Heart left ventricle (tissue), 16 donors: ENCODE measurements at places on chromosomes 5 and 9. TPM values are rescaled to one million over a fixed set of nuclear protein-coding genes. Genes with fewer than 3 reads are reported as not detected.

DNA sequence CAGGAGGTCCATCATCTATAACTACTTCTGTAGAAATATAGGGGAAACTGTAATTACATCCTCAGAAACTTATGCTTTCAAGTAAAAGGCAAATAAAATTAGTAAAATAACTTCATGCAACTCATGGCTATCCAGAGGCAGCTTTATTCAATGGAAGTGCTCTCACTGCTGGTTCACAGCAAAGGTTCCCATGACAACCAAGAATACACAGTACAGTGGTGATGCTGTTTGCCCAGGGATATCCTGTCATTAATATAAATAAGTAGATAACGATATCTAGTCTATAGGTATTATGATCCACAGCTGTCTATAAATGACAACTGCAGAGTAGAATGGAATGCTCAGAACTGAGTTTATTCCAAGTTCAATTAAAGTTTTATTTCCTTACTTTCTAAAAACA, 390.3 kb downstream of the PDE4D start:
- DNase-seq = no peak

DNA sequence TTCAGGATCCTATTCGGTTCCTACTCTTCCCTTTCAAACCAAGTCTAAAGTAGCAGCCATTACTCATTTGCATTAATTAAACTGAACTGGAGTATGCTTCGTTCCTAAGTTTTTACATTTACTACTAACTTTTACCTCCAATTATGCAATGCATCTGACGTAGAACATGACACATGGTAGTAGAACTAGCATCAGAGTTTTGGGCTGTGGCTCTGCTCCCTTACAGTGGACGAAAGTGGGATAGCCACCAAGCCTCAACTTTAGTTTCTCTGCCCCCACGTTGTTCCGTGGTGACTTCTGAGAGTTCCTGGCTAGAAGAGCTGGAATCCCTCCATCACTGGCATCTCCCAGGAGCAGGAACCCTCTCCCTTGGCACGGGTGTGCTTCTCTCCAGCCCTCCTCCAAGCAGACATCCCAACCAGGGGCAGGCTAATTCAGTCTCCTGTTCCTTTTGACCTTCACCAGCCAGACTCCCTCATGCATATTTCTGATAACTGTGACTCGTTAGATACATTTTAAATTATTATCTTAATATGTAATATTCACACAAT, 2.9 kb downstream of the IFNE start:
- no peak for DNase-seq

DNA sequence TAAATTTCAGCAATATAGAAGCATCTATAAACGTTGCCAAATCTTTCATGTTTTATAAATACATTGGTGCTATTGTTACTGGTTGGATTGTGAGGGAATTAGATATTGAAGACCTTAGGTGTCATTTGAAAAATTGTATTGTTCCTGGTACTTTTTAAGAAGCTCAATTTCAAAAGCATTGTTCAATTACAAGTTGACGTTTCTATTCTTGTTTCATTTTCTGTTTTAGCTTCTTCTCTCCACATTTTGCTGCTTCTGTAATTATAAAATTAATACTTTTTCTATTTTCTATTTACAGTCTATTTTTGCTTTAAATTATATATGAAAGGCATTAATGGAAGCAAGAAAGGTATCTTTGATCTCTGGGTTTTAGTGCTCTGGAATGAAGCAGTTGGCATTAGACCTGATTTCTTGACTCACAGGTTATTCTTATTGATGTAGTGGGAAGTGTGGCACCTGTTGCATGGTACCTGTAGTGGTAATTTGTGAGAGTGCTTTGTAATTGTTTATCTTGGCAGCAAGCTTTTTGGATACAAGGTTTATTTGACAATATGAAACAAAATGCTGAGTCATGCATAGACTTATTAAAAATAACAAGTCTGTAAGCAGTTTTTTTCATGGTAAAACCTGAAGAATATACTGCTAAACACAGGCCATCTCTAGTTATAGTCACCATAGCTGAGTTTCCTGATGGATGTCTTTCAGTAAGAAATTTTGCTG, 13.2 kb downstream of the MACIR start:
- DNase-seq = no peak

Gene PCDH12
- total RNA-seq = 11.2 TPM

DNA sequence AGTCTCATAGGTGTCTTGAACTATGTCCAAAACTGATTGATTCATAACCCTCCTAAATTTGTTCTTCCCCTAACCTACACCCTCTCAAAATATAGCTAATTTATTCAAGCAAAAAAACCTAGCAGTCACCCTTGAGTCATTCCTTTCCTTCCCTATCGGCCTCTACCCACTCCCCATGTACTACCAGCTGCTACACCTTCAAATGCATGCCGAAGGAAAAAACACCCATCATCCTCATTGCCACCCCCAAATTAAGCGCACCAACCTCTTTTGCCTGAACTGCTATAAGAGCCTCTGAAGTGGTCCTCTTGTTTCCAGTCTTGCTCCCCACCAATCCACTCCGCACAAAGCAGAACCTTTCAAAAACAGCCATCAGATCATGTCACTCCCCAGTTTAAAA, 12.6 kb downstream of the LIFR start:
- DNase-seq = no peak

- DNase-seq = no peak
Measured at GRCh38 chr9:37406603-37407401, 15.7 kb upstream of the GRHPR start.

Gene IPO11
- total RNA-seq = 40.4 TPM

GRCh38 chr5:60076746-60077145, 183.2 kb upstream of the PDE4D start:
- DNase-seq = no peak

Gene IL5
- total RNA-seq = not detected

Gene ZNF618
- 1.7 TPM for total RNA-seq

Gene GPX8
- total RNA-seq = 16.1 TPM

GRCh38 chr5:153624451-153624765, 133.9 kb downstream of the GRIA1 start:
- no peak for DNase-seq

Gene OLFM1
- 10.8 TPM for total RNA-seq

Gene NR6A1
- 2.0 TPM for total RNA-seq

Gene TXN
- total RNA-seq = 144 TPM

- no peak for DNase-seq
Measured at GRCh38 chr9:11946531-11946930, 746.7 kb upstream of the TYRP1 start.

Gene SLC6A19
- total RNA-seq = not detected

Gene COL23A1
- 14.7 TPM for total RNA-seq

DNA sequence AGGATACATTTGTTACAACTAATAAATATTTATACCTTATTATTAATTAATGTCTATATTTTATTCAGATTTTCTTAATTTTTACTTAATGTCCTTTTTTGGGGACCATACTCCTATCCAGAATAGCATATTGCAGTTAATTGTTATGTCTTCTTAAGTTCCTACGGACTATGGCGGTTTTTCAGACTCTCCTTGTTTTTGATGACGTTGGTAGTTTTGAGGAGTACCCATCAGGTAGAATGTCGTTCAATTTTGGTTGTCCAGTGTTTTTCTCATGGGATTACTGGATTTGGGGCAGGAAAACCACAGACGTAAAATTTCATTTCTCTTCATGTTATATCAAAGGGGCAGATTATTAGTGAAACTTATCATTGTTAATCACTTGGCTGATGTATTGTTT, 223.7 kb downstream of the ISL1 start:
- no peak for DNase-seq

Gene RECK
- total RNA-seq = 4.2 TPM

- DNase-seq = no peak
Measured at GRCh38 chr5:146717951-146718350, 160.6 kb downstream of the PPP2R2B start.

DNA sequence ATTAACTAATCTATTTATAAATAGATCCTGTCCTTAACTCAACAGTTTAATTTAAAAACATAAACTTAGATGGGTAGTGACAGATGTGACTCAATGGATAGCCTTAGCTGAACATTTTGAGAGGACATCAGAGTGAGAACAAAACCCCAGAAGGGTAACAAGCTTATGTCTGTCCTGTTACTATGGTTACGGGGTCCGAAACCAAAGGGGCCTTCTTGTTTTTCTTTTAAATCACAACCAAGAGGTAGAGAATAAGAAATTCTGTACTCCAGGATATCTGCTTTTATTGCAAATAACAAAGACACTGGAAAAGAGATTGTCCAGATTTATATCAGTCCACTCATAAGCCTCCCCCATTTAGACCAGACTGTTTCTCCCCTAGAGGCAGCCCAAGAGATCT, 612.1 kb downstream of the MTRR start:
- DNase-seq = no peak

DNA sequence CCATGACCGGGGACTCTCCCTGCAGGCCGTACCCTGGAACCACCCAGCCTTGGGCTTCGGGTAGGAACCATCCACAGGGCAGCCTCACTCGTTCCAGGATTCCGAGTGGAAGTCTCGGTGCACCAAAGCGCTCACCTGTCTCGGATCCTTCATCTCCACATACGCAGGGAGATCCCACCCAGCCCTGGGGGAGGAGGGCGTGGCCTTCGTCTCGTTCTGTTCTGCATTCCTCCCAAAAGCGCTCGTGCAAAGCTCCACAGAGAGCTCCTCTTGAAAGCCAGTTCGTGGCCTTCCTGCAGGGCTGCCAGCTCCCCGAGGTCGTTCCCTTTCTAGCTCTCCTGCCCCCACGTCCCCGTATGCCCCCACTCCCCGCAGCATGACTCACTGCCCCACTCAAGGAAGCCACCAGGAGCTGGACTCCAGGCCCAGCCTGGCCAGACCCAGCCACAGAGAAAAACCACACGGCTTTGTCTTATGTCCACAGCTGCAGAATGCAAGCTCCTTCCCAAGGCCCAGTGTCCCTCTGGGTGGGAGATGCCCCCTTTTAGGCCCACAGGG, 65.0 kb upstream of the SARDH start:
- DNase-seq = no peak

Gene ANKRD34B
- not detected for total RNA-seq

DNA sequence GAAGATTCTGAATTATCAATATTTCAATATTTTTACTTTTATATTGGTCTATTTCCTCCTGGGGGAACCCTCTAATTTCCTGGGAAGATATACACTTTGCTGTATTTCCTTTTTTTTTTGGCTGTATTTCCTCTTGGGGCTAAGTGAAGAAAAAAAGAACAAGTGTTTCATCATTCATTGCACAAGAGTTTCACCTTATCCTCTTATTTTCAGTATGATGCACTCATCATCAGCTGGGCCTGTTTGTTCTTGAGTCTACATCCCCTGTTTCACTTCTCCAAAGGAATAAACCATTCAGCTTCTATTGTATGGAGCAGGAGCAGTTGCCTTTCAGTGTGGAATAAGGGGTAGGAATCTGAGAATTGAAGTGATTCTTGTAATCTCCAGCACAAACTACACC, 210.8 kb downstream of the FAM170A start:
- no peak for DNase-seq

DNA sequence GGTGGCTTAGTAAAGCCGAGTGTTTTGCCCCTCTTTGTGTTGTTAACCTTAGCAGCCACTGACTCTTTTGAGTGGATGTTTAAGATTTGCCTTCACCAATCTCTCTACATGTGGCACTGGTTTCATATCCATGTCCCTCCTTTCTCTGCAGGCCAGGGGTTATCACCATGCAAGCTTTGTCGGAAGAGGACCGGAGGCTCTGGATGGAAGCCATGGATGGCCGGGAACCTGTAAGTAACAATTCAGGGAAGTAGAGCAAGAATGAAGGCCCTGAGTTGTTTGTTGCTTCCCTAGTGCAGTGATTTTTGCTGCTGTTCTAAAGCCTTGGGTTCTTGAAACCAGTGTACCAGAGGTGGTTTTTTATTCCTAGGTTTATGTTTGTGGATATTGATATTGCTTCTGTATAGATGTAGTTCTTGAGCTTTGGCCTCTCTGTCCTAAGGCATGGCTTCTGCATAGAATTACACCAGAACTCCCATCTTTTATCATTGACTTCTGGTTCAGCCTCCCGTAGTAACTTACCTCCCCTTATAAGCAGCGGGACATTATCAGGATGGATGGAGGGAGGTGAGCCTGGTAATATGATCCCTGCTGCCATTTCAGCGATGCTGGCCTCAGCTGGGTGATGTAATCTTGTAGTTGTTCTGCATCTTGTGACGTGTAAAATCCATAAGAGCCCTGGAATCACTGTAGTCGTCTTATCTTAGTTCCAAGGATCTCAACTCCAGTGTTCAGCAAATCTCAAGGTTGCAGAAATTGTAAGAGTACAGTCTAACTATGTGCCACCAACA, 161.9 kb downstream of the ARHGAP26 start:
- DNase-seq = peak; percentile 58

Gene TRIM23
- total RNA-seq = 11.9 TPM

Gene PARP8
- total RNA-seq = 20.1 TPM

Gene F2RL1
- total RNA-seq = 2.8 TPM

Gene TSSK1B
- total RNA-seq = not detected

GRCh38 chr9:133822430-133823065, 84.4 kb upstream of the SARDH start:
- DNase-seq = no peak

- DNase-seq = no peak
Measured at GRCh38 chr9:80156756-80157472, 585.1 kb downstream of the TLE4 start.

DNA sequence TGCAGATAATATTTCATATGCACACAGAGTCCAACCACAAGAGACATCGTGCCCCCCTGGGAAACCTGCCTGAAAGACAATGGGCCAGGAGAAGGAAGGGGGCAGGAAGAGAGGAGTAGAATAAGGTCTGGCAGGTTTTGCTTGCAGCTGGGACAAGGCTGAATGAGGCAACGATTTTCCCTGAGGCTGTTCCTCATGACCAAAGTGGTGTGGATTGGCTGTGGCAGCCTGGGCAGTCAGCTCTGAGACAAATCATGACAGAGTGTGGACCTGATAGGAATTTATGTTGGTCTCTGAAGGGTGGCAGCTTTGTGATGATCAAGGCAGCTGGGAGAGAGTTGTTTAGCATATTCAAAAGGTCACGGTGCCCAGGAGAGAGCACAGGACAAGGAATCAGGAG, 119.3 kb downstream of the NMUR2 start:
- no peak for DNase-seq

GRCh38 chr9:110619831-110620230, 40.3 kb upstream of the SVEP1 start:
- no peak for DNase-seq

Gene FOXD4
- total RNA-seq = 0.15 TPM

Gene FOXD4L6
- not detected for total RNA-seq

Gene SSBP2
- 98.1 TPM for total RNA-seq
